Stimulated activated CD8-positive, alpha-beta memory T cell treated with anti-CD3 and anti-CD28 coated beads, Interleukin-4, amount 100 ng/mL, for 4 hours (primary cell): ENCODE measurements at places on chromosomes 3 and 15.
A peak's percentile ranks its signal among the peaks of the same experiment; 100 is the strongest.

GRCh38 chr3:9864200-9864927 lies 15.7 kb downstream of the CIDEC start:
- no peak for DNase-seq

GRCh38 chr3:197105786-197106185 lies 76.2 kb upstream of the MELTF start:
- DNase-seq = no peak

- no peak for DNase-seq
Observed at GRCh38 chr3:185823078-185824044, 1.5 kb downstream of the IGF2BP2 start.

DNA sequence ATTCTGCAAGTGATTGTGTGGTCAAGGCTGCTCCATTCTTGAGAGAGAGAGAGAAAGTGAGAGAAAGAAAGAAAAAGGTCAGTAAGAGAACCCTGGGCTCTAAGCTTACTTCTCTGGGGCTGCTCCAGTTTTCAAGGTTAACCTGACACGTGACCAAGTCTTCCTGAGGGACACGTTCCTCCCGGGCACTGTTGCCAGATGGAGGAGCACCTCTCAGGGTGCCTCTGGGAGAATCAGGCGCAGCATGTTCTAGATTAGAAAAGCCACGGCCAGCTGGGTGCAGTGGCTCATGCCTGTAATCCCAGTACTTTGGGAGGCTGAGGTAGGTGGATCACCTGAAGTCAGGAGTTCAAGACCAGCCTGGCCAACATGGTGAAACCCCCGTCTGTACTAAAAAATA lies 60.8 kb downstream of the ITGA11 start:
- DNase-seq = no peak

DNA sequence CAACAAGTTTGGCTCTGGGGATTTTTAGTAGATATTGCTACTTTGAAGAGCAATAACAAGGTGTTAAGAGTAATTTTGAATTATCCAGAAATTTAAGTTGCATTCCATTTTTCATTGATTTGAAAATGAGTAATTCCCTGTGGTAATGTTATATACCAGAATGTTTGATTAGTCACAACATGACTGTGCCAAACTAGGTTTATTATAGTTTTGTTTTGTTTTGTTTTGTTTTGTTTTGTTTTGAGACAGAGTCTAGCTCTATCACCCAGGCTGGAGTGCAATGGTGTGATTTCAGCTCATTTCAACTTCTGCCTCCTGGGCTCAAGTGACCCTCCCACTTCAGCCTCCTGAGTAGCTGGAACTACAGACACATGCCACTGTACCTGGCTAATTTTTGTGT lies 40.7 kb downstream of the CNOT10 start:
- no peak for DNase-seq

GRCh38 chr3:94115482-94115881 lies 52.6 kb downstream of the NSUN3 start:
- DNase-seq = no peak

DNA sequence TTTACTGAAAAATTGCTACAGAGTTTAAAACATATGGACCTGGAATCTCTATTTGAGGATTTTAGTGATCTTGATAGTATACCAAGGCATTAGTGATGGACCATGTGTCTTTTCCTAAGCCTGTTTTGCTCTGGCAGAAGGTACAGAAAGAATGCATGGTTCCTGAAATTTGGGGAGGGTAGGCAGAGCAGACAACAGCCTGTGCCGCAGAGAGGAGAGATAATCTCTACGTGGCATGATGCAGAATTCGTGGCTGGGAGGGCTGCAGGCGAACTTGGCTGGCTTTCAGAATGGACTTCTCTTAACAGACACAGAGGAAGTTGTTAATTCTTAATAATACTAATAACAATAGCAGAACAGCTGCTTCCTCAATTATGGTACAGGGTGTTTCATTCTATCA lies 137.5 kb upstream of the FOXB1 start:
- no peak for DNase-seq

DNA sequence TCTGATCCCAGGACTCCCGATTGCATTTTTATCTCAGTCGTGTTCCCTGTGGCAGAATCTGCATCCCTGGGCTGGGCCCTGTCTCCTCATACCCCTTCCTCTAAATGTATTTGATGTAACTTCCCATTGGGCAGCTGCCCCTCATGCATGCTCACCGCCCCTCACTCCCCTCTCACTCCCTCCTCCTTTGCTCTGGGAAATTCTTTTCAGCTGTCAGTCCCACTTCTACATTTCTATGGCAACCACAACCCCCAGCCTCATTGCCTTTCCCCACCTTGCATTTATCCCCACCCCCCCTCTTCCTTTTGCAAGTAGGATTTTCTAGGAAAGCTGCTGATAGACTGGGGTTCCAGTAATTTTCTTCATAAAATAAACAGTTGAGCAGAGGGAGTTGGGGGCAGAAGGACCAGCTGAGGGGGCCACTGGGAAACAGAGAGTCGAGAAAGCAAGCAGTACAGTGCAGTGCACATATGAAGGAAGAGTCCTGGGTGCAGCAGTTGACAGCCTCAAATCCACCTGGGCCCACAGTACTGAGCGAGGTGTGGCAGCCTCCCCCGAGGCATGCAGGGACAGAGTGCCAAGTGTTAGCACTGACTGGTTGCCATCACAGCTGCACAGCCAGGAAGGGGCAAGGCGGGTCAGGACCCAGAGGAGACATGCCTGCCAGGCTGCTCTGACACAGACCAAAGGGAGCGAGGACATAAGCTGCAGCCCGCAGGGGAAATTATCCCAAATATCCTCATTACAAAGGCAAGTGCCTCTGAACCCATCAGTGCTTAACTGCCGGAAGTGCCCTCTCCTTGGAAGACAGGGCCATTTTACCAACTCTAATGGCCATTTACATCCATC lies 476.3 kb downstream of the EPHB1 start:
- DNase-seq = no peak

DNA sequence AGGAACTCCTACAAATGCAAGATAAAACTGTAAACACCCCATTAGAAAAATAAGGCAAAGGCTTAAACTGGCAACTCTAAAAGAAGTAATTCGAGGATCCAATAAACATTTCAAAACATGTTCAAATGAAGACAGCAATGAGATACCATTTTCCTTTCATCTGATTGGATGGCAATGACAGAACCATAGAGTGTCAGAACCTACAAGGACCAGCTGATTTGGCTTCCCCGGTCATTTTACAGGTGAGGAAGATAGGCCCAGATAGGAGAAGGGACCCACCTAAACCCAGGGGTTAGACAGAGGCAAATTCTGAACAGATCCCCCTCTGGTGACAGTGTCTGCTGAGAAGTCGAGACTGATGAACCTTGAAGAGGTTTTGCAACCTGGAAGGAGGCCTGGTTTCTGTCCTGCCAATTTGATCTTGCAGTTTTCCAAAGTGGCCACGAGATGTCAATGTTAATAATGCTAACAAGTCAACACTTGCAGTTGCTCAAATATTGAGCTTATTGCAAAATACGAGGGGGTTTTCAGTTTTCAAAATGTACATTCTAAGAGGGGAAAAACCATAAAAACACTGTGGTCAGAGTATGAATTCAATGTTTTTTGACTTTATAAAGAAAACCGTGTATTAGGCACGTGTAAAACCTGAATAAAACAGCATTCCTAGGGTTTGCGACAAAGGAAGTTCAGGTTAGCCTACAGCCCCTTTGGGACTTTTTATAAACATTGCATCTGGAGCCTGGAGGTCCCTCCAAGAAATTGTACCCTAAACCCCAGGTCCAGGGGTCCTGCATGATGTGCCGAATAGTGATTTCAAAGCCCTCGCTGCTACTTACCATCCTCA lies 21.5 kb downstream of the CFAP161 start:
- DNase-seq = no peak

GRCh38 chr3:22262386-22262785 lies 511.4 kb upstream of the ZNF385D start:
- no peak for DNase-seq

- DNase-seq = no peak
Observed at GRCh38 chr15:62118520-62119226, 46.4 kb downstream of the C2CD4B start.

GRCh38 chr3:64813326-64813725 lies 125.5 kb upstream of the ADAMTS9 start:
- no peak for DNase-seq

GRCh38 chr3:57155310-57155643 lies 9.9 kb downstream of the IL17RD start:
- DNase-seq = no peak

- no peak for DNase-seq
Observed at GRCh38 chr3:39750712-39751111, 58.7 kb upstream of the MYRIP start.

DNA sequence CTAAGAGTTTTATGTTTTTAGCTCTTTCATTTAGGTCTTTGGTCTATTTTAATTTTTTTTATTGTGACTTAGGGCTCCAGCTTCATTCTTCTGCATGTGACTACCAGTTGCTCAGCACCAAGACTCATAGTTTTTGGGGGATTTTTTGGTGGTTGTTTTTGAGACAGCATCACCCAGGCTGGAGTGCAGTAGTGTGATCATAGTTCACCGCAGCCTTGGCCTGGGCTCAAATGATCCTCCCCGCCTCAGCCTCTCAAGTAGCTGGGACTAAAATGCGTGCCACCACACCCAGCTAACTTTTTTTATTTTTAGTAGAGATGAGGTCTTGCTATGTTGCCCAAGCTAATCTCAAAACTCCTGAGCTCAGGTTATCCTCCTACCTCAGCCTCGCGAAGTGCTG lies 19.4 kb downstream of the CDV3 start:
- no peak for DNase-seq

GRCh38 chr3:53709860-53710674 lies 136.2 kb downstream of the CHDH start:
- peak; percentile 3 for DNase-seq

- DNase-seq = no peak
Observed at GRCh38 chr3:158110658-158111018, 749 bp downstream of the RSRC1 start.

DNA sequence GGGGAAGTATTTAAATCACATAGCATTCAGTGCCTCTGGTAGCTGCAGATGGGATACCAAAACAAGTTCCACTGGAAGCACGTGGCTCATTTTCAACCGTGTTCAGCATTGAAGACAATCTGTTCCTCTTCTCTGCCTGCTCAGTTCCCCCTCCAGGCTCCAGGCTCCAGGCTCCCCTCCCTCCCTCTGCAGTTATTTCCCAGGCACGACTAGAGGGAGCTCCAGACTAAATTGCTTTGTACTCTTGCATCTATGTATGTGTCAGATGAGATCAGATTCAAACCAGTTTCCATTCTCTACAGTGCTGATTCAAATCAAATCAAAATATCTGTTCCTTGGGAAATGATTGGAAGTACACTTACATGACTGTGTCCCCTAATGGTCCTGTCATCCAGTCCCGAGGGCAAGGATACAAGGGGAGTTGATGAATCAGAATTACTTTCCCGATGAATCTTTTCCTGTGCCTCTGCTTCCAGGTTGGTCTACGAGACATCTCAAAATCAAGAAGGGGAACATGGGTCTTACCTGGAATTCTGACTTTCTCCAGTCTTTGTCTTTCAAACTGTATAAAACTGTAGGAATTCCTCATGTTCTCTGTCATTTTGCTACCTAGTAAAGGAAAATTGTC lies 600.5 kb downstream of the EDEM1 start:
- DNase-seq = no peak

- DNase-seq = no peak
Observed at GRCh38 chr3:127002195-127003174, 19.6 kb downstream of the PLXNA1 start.

DNA sequence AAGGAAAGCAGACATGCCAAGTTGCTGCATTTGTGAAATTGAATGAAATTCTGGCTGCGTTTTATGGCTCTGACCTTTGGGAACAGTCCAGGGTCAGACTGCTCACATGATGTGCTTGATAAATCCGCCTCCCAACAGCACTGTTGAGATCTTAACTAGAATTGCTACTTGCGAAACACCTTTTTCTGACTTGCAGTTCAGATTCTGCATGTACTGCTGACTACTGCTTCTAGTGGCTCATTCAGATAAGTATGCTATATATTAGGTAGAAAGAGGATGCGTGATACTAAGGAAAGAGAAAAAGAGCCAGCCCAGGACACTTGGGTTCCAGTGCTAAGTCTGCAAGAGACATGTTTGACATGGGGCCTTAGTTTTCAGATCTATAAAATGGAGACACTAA lies 129.4 kb downstream of the LPP start:
- DNase-seq = no peak

- no peak for DNase-seq
Observed at GRCh38 chr3:5014391-5014790, 35.2 kb downstream of the BHLHE40 start.

DNA sequence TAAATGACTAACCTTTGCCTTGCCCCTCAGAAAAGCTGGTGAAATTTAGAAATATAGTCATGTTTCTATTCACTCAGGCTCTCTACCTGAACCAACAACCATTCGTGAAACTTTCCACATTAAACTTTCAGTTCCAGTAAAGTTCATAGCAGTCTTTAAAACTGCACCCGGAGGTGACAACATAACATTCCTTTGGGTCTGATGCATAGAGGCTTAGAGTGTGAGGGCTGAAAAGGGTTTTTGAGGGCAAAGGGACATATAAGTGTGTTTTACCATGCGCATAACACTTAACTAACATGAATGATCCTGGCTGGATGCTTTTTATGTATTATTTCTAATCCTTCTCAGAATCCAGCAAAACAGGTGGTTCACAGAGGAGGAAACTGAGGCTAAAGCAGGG lies 471.7 kb upstream of the MCTP2 start:
- DNase-seq = no peak

GRCh38 chr3:35528728-35529127 lies 110.6 kb upstream of the ARPP21 start:
- no peak for DNase-seq

DNA sequence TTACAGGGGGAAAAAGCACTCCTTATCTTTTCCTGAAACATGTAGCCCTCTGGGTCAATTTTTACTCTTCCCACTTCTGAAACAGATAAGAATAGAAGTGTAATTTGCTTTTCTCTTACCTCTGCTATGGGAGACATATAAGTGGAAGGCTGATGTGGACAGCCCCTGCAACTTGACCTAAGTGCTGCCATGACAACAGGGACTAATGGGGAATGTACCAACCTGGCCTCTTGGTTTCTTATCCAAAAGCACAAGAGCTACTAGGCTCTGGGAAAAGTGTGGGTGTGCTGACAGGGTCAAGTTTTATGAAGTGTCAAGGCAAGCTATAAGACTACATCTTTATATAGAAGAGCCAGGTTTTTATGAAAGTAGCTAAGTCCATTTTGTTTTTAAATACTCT lies 1246.5 kb downstream of the OTOL1 start:
- DNase-seq = no peak

DNA sequence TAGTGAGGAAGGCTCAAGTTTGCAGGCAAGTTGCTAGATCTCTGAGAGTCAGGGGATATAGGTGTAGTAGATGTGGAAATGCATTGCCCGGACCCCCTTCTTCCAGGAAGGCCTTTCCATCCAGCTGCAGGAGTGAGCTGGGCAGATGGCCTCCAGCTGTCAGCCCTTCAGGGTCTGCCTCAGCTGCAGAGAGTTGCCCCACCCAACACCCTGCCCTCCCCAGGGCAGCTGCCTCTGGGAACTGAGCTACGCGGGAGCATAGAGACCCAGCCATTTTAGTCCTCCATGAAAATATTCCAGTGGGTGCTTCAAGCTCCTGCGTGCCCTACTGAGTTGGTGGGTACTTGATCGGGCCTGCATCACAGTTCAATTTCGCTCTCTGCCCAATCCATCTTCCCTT lies 29.6 kb downstream of the SPG21 start:
- DNase-seq = no peak
